Fibroblast of villous mesenchyme (primary cell): ENCODE measurements at places on chromosomes 13 and 19. TPM values are rescaled to one million over a fixed set of nuclear protein-coding genes. Genes with fewer than 3 reads are reported as not detected.

DNA sequence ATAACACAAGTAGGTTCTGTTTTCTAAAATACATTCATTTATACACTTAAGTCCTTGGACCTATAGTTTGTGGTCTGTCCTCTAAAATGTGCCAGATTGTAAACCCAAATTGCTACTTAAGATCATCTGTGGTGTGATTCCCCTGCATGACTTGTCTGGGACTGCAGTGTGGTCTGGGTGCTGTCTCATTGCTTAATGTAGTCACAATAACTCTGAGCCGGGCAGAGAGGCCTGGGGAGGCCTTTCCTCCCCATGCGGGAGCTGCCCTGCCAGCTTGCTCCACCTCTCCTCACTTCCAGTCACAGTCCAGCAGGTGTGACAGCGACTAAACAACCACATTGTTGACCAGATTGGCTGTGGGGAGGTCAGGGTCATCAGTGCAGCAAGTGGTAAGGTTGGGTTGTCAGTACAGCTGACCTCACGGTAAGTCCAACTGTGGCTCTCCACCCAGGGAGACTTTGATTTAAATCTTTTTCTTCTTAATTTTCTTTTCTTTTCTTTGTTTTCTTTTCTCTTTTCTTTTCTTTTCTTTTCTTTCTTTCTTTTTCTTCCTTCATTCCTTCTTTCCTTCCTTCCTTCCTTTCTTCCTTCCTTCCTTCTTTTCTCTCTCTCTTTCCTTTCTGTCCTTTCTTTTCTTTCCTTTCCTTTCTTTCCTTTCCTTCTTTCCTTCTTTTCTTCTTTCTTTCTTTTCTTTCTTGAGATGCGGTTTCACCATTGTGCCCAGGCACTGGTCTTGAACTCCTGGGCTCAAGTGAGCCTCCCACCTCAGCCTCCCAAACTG, 4.4 kb upstream of the TUBA3C start:
- no peak for DNase-seq

DNA sequence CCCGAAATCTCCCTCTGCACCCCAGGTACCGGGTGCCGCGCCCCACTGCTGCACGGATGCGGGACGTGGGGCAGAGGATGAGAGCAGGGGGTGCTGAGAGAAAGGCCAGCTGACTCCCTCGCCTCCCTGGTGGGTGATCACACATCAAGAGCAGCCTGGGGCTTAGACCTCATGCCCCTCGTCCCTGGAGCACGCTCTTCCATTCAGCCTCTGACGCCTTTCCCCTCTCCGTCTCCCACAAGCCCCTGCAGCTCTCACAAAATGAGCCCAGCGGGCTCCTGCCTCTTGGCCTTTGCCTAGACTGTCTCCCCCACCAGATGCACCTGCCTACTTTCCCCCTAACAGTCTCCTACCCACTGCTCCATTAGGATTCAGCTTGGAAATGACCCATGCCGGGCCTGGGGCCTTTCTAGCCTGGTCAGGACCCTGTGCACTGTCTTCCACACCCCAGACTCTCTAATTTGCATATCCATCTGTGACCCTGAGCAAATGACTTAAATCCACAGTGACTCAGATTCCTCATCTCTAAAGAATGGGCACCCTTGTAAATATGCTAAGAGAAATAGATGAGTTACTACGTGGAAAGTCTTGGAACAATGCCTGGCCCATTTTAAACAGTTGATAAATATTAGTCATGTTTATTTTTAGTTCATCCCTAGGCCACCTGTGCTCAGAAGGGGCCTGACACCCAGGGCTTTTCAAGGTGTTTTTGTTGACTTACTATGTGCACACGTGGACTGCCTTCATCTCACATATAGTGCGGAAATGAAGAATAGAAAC, 582 bp upstream of the PTPRH start:
- peak; percentile 95 for DNase-seq

DNA sequence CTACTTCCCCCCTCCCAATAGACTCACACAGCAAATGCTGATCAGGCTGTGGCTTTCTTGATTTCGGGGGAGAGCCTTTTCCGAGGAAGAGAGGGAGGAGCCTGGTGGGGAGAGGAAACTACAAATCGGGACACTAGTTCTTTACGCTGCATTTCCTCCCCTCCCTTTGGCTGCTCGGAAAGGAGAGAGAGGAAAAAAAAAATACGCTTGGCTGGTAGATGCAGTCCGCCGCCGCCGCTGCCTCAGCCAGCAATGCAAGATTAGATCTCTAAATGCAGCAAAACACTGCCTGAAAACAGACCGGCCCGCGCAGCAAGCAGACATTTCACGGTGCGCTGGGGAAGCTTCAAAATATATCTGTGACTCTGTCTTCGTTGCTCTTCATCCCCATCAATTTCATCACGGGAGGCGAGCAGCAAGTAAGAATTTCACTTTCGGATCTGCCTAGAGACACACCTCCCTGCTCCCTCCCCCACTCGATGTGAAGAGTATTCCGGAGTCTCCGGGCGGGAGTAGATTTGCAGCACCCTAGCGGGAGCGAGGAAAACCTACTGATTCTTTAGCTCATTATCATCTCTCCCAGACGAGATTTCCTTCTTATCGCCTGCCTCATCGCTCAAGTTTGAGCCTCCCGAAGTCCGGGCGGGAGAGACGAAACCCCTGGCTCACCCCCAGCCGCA, at the start of gene PCDH17:
TSS of gene PCDH17 (plus strand) at position 149 of the 680 bp plus-strand sequence. CDS start 803 bp downstream, outside the sequence.
- DNase-seq: peak; percentile 5

GRCh38 chr13:24071423-24072075, 89.0 kb upstream of the SPATA13 start:
- DNase-seq: peak; percentile 61

GRCh38 chr13:87123987-87124784, 547.0 kb upstream of the SLITRK5 start:
- peak; percentile 95 for DNase-seq

ZNF177 gene
- 0.64 and 1.7 TPM in 2 replicates for total RNA-seq

ZNF738 gene
- 5.2 and 9.1 TPM in 2 replicates for total RNA-seq

LILRB3 gene
- not detected in 2 replicates for total RNA-seq

C19orf53 gene
- total RNA-seq: 37.6 and 63.1 TPM in 2 replicates

PCSK4 gene
- 1.3 and 1.9 TPM in 2 replicates for total RNA-seq
